Stimulated activated CD4-positive, alpha-beta T cell treated with anti-CD3 and anti-CD28 coated beads, Interleukin-15, amount 100 ng/mL, for 48 hours (primary cell): ENCODE measurements at places on chromosomes 7 and 10.

- DNase-seq = no peak
Measured at GRCh38 chr10:118682533-118682932, 72.2 kb downstream of the CACUL1 start.

GRCh38 chr10:11808808-11809207 is 14.3 kb upstream of the PROSER2 start:
- no peak for DNase-seq

DNA sequence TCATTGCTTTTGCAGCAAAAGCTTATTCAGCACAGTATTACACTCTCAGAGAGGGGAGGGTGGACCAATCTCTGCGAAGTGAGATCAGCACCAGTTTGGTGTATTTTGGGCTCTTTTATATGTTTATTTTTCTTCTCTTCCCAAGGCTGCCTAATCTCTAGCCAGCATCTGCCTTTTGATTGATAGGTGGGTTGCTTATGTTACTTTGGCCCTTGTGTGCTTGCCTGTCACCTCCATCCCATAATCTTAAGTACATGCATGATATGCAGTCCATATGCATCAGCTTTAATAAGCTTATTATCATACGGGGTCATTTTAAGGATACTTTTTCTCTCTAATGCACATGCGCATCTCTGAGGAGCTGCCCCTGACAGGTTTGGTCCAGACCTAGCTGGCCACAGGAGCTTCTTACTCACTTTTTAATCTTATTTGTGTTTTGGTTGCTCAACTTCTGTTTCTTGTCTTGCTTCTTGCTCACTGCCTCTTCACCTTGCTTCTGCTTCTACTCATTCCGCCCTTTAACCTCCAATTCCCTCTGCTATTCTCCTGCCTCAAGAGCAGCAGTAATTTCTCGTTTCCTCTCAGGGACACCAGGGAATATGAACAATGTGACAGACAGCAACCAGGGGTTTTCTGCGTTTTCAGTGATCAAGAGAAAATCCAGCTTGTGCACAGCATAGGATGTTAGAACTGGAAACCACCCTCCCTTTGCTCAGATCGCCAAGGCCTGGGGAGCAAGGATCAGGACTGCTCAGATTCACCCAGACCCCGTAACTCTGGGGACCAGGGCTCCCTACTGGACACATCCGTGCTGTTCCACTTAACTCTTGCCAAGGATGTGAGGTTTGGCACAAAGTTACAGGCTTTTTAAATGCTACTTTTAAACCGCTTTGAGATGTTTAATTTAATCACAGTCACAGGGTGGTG is 10.0 kb downstream of the RGR start:
- DNase-seq = no peak

DNA sequence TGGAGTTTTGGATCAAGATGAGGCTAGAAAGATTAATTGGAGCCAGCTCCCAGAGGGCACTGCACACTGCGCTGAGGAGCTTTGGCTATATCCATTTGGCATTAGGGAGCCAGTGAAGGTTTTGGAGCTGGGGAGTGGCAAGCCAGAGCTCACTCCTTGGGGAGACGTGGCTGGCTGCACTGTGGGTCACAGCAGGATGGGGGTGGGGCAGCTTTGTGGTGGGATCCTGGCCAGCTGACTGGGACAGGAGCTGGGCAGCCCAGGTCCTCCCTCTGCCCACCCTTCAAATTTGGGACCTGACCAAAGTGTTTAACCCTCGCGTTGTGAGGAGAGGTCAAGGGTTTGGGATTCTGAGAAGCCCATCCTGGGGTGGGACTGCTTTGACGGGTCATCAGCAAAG is 5.0 kb downstream of the C10orf105 start:
- no peak for DNase-seq

GRCh38 chr7:28028471-28028870 is 152.1 kb downstream of the JAZF1 start:
- no peak for DNase-seq

DNA sequence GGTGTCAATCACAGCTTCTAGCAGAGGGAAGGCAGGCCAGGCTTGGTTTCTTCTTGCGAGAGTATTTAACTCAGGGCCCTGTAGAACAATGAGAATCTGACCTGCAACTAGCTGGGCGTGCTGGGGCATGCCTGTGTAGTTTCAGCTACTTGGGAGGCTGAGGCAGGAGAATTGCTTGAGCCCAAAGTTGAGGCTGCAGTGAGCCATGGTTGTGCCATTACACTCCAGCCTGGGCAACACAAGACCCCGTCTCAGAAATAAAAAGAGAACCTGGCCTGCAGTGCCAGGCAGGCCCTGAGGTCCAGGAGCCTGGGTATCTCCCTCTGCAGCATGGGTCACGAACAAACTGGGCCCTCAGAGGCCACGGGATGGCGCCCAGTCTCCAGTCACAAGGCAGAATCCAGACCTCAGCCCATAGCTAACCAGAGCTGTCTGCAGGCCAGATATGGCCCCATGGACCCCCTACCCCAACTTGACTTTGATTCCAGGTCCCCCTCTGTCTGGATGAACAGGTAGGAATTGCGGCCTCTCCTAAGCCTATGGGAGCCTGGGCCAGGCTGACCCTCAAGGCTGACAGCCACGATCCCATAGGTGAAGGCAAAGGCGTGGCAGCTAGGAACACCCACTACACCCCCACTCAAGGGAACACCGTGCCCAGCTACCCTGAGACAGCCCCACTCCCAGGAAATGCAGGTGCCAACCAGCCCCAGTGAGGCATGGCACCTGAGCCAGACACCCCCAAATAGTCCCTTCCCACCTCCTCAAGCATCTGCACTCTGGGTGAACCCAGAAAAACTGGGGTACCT is 102.7 kb upstream of the TNRC18 start:
- DNase-seq = no peak

DNA sequence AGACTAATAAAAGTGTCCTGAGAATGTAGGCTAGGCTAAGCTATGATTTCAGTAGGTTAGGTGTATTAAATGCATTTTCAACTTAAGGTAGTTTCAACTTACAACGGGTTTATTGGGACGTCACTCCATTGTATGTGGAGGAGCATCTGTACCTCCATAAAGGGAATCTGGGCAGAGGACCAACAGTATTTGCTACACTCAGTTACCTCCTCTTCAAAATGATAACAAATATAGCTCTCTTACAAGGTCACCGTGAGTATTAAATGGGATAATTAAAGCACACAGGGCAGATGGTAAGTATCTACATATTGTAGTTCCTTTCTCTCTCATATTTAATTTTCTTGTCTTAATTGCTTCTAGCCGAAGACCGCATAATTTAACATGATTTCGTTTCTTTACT is 59.0 kb upstream of the FGL2 start:
- DNase-seq = no peak

DNA sequence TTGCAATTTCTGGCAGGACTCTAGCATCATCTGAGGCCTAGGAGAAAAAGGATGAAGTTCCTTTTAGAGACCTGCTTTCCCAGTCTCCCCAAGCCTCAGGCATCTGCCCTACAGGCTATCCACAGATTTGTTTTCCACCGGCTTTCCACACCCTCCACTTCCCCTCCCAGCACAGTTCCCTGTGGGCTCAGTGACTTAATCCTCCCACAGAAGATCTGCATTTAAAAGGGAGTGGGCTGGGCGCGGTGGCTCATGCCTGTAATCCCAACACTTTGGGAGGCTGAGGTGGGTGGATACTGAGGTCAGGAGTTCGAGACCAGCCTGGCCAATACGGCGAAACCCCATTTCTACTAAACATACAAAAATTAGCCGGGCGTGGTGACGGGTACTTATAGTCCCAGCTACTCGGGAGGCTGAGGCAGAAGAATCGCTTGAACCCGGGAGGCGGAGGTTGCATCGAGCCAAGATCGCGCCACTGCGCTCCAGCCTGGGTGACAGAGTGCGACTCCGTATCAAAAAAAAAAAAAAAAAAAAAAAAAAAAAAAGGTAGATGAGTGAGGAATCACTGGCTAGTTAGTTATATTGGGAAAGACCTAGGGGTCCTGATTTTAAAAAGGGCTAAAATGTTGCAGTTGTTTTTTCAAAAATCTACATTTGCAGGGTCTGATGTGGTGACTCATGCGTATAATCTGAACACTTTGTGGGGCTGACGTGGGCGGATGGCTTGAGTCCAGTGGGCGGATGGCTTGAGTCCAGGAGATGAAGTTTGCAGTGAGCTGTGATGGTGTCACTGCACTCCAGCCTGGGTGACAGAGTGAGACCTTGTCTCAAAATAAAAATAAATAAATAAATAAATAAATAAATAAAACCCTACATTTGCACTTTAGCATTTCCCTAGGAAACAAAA is 119.5 kb downstream of the BAMBI start:
- no peak for DNase-seq

- DNase-seq = peak; percentile 23
Measured at GRCh38 chr10:3043512-3044368, 23.6 kb upstream of the PFKP start.

DNA sequence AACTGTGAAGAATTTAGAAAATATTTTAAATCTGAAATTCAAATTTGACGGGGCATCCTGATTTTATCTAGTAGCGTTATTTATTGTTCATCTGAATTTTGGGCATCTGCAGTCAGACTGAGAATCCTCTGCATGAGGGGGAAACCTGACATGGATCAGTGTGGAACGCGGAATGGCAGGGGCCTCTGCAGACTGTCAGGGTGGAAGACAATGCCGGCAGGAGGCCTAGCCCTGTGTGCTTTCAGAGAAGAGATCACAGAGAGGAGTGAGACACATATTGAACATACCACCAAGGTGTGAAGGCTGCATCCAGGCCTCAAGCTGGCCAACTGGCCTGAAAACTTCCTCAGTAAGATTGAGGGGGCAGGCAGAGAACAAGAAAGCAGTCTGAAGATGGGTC is 921.1 kb upstream of the GHITM start:
- no peak for DNase-seq

DNA sequence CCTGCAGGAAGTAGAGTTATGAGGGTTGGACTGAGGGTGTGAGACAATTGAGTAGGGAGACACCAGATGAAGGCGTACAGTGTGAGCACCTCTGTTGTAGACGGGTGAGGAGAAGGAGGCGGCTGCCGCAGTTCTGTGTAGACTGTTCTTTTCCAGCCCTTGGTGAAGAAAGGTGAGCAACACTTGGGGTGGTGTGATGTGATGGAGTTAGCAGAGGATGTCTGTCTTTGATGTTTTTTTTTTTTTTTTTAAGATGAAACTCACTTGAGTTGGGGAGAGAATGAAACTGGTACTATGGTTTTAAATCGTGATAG is 42.8 kb upstream of the RNF216 start:
- peak; percentile 33 for DNase-seq

DNA sequence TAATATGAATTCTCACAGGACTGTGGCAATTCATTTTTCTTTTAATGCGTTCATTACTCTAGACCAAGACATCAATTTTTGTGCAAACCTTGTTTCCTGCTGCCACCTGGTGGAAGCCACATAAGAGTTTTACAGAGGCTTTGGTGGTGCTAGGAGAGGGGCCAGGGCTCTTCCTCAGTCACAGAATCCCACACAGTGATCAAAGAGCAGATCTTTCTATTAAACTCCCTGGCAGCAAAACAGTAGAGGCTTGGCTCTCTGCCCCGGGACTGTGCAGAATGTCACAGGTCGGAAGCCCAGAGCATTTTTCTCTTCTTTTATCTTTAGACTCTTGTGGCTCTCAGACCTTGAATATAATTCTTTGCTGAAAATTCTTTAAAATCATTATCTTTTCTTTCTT is 506.4 kb upstream of the C7orf33 start:
- DNase-seq = peak; percentile 2

GRCh38 chr10:114709984-114710383 is 51.9 kb upstream of the ABLIM1 start:
- DNase-seq = no peak

- no peak for DNase-seq
Measured at GRCh38 chr7:3370068-3370830, 69.2 kb downstream of the SDK1 start.

- no peak for DNase-seq
Measured at GRCh38 chr7:117386110-117386706, 41.1 kb downstream of the ASZ1 start.

DNA sequence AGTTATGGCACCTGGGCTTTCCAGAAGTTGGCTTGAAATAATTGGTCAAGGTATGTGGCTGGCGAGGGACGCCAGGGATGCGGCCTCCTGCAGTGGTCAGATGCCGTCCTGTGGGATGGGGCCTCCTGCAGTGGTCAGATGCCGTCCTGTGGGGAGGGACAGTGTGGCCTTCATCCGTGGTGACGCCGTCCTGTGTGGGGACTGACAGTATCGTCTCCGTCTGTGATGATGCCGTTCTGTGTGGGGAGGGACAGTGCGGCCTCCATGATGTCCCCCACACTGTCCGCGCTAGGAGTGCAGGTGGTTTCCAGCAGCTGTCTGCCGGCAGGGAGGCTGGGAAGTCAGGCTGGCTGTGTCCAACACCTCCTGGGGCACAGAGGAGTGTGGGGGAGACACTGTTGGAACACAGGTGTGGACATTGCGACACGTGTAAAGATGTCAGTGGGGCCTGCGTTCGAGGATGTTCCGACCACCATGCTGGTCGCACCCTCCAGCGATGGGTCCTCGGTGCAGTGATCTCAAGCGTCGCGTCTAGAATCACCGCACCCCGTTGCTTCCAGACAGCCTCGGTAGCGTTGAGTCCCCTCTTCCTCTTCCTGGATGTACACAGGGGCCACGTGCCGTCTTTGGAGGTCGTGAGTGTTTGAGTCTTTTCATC is 52.6 kb downstream of the INPP5A start:
- no peak for DNase-seq

- no peak for DNase-seq
Measured at GRCh38 chr10:38600696-38601095, 506.6 kb downstream of the ZNF37A start.

- no peak for DNase-seq
Measured at GRCh38 chr7:72152161-72153131, 259.7 kb downstream of the CALN1 start.

GRCh38 chr10:126161691-126162090 is 226.6 kb downstream of the ADAM12 start:
- no peak for DNase-seq

GRCh38 chr10:25048450-25048849 is 32.0 kb downstream of the THNSL1 start:
- DNase-seq = no peak

DNA sequence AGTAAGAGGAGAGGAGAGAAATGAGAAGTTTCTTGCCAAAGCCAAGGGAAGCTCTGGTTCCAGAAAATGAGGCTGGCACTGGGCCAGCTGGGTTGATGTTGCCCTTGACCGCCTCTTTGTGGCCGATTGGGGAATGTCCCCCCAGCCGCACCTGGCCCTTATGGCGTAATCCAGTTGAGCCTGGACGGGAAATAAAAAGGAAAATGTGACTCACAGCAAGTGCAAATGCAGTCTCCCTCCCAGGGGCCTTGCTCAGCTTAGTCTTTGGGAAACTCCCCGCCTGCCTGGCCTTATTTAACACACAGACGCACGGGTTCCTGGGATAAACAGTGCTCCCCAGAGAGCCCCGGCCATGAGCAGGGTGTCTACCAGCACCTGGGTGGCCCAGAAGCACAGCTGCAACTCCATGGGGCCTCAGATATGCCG is 174.8 kb downstream of the KIAA1217 start:
- DNase-seq = peak; percentile 23

DNA sequence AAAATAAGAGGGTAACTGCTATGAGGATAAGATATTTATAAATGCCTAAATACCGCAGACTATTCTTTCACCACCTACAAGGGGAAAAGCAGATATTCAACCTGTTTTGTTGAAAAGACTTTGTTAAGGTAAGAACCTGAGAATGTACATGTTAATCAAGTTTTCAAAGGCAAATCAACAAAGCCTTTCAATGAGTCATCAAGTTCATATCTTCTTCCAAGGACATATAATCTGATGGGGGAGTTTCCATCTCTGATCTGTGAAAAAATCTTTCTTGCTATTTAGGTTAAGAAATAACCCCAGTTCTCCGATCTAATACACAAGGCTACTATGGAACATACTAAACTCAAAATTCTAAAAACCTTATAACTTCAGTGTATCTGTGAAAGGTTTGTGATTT is 40.0 kb upstream of the ANLN start:
- no peak for DNase-seq
